ENCODE measurements at places on chromosomes 2 and 18.

DNA sequence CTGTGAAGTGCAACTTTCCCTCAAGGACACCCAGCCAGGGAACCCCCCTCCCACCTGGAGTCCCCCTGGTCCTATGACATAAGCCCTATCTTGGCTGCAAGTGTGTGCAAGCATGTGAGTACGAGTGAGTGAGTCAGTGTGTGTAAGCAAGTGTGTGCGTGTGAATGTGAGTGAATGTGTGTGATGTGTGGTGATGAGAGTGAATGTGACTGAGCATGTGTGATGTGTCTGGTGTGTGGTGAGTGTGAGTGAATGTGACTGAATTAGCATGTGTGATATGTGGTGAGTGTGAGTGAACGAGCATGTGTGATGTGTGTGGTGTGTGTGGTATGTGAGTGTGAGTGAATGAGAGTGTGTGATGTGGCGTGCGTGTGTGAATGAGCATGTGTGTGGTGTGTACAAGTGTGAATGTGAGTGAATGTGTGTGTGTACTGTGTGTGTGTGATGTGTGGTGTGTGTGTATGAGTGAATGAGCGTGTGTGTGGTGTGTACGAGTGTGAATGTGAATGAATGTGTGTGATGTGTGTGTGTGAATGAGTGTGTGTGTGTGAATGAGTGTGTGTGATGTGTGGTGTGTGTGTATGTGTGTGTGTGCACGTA is 68.8 kb upstream of the SMAD7 start:
- no peak for DNase-seq

DNA sequence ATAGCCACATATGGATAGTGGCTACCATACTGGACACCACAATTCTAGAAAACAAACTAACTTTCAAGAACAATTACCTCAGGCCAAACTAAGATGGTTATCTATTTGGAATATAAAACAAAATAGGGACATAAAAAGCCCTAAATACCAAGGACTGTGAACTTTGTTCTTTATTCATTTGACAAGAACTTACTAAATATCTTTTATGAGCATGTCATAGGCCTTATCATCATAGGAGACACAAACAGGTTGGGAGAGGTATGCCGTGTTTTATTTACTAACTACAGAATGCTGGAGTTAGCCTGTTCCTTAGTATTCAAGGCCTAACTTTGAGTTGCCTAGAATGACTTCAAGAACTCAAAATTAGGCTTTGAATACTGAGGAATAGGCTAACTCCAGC is 32.1 kb downstream of the CCDC93 start:
- no peak for DNase-seq

DNA sequence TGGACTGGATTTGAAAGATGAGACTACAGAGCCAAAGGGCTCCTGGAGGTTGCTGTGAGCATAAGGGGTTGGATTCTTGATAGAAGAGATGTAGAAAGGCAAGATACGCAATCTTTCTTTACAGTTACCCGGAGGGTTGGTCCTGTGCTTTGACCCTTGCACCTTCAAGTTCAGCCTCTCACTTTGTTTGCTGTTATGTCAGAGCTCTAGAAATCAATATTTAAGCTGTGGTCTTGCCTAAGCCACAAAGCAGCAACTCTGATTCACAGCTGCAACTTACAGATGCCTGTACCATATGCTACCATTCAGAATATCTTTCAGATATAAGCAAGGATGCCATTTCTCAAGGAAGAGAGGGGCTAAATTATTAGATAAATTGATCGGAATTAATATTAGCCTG is 943.1 kb upstream of the LRRTM1 start:
- no peak for DNase-seq

DNA sequence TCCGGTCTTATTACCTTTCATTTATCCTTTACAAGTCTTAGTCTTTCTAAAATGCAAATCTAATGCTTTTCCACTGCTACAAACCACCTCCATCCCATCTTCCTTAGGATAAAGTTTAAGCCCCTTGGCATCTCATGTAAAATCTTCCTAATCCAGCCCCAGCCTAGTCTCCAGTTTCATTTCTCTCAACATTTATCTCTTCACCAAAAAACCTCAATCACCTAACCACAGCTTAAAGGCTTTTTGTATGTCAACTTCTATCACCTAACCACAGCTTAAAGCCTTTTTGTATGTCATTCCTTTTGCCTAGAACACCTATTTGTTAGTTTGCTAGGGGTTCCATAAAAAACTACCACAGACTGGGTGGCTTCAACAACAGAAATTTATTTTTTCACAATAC is 4.2 kb downstream of the TRAK2 start:
- no peak for DNase-seq

DNA sequence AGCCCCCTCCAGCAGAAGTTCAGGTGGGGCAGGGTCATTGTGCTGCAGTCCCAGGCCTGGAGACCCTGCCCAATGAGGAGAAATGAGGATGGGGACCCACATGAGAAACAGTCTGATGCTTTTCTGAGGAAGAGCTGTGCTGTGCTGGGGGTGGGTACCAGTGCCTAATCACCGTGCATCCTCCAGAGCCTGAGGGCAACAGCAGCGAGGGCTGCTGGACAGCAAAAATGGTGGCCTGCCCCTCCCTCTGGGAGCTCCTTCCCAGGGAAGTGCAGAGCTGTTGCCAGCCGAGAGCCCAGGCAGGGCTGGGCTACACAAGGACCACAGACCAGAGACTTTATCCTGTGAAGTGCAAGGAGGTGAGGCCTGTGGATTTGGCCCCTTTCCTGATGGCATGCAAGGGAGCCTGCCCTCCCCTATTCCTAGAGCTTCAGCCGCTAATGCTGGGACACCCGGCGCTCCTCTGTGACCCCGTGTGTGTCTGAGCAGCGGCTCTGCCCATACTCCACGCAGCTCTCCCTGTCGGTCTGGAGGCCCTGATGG is 134.8 kb downstream of the DSEL start:
- DNase-seq: no peak

- DNase-seq: peak; percentile 85
Observed at GRCh38 chr2:75710577-75711253, at the start of gene GCFC2. GCFC2 (minus strand) TSS chr2:75710915; CDS start chr2:75710855, 60 bp downstream.

- no peak for DNase-seq
Observed at GRCh38 chr2:228747483-228747882, 523.6 kb downstream of the PID1 start.

DNA sequence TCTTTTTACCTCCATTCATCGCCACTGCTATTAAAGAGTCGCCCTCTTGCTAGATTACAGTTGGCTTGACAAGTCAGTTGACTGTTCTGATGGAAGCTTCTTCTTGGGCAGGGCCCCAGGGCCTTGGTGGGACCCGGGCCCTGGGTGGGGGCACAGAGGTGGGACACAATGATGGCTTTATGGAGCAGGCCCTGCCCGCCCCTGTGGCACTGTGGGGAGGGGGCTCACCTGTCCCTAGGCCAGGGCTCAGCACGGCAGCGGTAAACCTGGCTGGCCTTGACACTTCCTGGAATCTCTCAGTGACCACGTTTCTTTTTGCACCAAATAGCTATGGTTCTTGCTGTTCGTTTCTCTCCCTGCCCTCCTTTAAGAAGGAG is 4.9 kb upstream of the HS6ST1 start:
- DNase-seq: no peak

GRCh38 chr2:23435250-23436035 is 50.5 kb downstream of the KLHL29 start:
- no peak for DNase-seq

GRCh38 chr2:172674034-172674967 is 61.3 kb upstream of the RAPGEF4 start:
- peak; percentile 50 for DNase-seq

DNA sequence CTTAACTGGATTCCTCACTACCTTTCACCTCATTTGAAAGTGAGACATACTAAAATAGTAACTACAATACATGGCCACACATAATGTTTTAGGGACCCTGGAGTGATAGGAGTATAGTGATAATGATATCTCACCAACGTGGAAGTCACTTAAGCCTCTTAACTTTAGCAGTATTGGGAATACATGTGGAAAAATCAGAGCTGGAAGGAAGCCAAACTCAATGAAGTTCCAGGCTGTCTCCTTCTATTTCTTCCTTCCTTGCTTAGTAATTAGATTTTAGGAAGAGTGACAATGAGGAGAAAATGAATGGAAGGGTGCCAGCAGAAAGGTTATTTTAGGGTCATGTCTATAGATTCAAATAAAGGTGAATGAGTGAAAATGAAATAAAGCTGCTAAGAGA is 387.3 kb downstream of the PLCL1 start:
- DNase-seq: no peak

DNA sequence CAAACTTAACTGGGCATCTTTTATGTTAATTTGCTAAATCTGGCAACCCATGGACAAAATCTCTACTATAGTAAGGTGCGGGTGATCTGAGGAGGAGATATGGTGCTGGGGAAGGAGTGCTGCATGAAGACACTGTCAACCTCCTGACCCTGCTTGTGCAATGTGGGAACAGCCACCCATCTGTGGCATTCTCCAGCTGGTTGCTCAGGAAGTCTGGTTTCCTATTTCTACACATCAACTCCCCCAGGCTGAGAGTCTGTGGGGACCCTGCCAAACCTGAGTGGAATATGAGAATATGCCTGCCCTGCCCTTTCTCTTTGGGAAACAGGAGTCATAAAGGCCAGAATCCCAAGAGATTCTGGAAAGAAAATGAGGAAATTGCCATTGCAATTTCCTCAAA is 60.1 kb upstream of the PAX3 start:
- DNase-seq: no peak

DNA sequence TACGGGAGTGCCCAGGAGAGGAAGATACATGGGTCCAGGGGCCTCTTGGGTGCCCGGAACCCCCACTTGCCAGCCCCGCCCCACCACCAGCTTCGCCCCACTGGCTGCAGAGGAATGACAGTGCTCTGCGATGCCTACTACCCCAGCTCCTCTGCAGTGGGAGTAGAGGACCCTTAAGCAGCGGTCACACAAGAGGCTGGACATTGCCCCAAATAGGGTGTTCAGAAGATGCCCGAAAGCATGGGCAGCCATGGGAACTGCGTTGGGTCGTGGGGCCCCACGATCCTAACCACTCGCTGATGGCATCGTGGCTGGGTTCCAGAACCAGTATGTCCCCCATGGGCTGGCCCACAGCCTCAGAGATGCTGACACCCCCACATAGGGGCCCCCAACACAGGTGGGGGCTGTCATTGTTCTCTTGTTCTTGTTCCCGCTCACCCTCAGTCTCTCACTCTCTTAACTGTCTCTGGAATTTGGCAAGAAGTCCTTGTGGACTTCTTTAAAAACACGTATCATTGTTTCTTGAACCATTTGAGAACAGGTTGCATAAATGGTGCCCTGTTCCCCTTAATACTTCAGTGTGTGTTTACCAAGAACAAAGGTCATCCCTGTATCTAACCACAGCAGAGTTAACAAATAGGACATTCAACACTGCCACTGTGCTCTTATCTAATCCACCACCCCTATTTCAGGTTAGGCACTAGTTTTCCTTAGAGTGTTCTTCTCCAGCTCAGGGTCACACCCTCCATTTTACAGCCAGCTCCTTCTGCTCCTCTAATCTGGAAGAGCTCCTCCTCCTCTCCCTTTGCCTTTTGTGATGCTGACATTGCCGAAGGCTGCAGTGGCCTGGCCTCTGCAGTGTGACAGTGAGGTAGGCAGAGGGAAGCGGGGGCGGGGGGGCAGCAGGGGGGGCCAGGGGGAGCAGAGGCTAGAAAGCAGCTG is 76.3 kb downstream of the STPG4 start:
- DNase-seq: no peak

GRCh38 chr18:62452280-62452831 is 70.5 kb upstream of the ZCCHC2 start:
- DNase-seq: no peak

DNA sequence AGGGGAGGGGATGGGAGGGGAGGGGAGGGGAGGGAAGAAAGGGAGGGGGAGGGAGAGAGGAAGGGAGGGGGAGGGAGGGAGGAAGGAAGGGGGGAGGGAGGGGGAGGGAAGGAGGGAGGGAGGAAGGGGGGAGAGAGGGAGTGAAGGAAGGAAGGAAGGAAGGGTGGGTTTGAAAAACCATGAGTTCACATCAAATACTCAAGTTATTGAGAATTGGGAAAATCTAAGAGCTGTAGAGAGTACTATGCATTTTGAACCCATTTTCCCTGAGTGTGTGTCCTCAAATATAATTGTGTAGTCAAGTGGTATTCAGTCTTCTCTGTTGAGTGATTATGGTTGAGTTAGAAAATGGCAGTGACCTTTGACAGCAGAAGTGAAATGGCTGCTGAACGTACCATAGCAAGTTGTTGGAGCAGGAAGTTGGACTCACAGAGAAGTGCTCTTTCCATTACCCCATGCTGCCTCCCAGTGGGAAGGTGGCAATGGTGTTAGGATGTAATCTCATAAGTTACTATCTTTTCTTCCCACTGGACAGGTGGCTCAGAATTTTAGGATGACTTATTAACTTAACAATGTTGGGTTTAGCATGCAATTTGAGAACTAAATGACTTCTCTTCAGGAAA is 214.6 kb downstream of the SETBP1 start:
- peak; percentile 41 for DNase-seq

Measured in activated naive CD8-positive, alpha-beta T cell treated with anti-CD3 and anti-CD28 coated beads, Interleukin-2, amount 50 U/mL, for 24 hours (primary cell).